ENCODE measurements at places on chromosomes 2 and 18.

DNA sequence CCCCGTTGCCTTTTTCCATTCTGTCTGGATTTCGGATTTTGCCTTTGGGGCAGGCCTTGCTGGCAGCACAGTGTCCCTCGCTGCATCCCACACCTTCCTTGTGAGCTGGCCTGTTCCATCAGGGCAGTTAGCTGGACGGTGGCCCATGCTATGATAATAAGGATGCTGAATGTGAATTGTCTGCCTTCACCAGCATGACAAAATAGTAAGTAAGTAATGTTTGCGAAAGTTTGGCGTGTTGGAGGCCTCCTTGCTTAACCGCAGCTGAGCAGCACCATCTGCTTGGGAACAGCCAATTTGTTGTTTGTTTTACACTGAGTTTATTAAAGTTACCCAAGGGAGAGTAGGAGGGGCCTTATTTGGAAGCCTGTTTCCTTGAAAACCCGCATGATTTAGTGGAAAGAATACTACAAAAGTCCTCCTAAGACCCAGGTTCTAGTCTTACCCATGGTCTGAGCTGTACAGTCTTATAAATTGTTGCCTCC is 469.7 kb upstream of the FANCL start:
- no peak for DNase-seq

GRCh38 chr2:72685638-72686213 is 140.1 kb downstream of the EXOC6B start:
- no peak for DNase-seq

GRCh38 chr2:173834141-173834540 is 131.0 kb downstream of the SP3 start:
- no peak for DNase-seq

- DNase-seq = no peak
Observed at GRCh38 chr2:197879812-197880408, 75.5 kb downstream of the PLCL1 start.

- no peak for DNase-seq
Observed at GRCh38 chr2:169329688-169330554, 32.4 kb downstream of the LRP2 start.

GRCh38 chr2:98822301-98823164 is 91.6 kb upstream of the MGAT4A start:
- no peak for DNase-seq

GRCh38 chr2:99395589-99396130 is 58.5 kb downstream of the EIF5B start:
- DNase-seq = no peak

- peak; percentile 51 for DNase-seq
Observed at GRCh38 chr18:11516751-11517503, 92.5 kb upstream of the SLC35G4 start.

DNA sequence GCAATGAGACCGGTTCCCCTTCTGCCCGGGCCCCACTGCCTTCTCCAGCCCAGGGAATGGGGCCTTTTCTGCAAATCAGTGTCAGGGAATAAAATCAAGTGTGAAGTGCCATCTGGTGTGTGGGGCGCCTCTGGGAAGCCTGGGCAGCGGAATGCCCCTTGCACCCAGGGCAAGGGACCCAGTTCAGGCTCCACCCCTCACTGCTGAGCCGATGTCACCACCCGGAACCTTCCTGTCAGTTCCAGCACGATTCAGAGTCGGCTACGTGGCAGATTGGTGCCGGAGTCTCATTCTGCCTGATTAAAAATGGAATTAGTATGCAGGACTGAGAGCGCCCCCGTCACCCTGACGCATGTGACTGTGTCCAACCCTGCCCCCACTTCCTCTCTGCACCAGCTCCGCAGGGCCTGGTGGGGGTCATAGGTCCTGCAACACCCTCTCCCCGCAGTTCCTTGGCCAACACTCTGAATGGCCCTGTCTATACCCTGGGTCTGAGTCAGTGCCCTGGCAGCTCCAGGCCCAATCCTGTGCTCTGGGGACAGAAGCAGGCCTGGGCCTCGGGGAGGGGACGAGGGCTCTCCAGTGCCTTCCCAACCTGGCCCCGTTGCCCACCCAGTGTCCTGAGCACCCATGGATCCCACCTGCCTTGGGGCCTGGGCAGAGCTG is 8.2 kb upstream of the ALPI start:
- no peak for DNase-seq

DNA sequence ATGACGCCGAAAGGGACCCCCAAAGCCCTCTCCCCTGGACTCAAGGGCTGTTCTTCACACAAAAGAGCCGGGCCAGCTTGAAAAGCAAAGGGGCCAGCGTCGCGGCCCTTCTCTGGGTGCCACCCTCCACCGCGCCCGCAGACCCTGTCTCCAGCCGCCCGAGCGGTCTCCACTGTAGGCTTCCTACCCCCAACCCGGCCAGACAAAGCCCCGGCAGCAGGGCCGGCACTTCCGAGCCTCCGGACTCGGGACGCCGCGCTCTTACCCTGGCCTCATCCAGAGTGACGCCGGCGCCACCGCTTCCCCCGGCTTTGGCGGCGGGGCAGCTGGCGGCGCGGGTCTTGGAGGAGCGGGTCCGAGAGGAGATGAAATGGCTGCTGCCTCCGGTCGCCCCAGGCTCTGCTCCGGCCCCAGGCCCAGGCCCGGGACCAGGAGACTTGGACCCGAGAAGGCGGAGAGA is 603 bp downstream of the ATAD2B start:
- DNase-seq = no peak

- no peak for DNase-seq
Observed at GRCh38 chr2:68386365-68386764, 21.3 kb downstream of the PLEK start.

GRCh38 chr2:89825034-89825433 is 1133.6 kb downstream of the RPIA start:
- no peak for DNase-seq

- DNase-seq = peak; percentile 82
Observed at GRCh38 chr2:60414495-60415138, 138.8 kb downstream of the BCL11A start.

GRCh38 chr18:79195716-79196683 is 126.8 kb downstream of the ATP9B start:
- no peak for DNase-seq

DNA sequence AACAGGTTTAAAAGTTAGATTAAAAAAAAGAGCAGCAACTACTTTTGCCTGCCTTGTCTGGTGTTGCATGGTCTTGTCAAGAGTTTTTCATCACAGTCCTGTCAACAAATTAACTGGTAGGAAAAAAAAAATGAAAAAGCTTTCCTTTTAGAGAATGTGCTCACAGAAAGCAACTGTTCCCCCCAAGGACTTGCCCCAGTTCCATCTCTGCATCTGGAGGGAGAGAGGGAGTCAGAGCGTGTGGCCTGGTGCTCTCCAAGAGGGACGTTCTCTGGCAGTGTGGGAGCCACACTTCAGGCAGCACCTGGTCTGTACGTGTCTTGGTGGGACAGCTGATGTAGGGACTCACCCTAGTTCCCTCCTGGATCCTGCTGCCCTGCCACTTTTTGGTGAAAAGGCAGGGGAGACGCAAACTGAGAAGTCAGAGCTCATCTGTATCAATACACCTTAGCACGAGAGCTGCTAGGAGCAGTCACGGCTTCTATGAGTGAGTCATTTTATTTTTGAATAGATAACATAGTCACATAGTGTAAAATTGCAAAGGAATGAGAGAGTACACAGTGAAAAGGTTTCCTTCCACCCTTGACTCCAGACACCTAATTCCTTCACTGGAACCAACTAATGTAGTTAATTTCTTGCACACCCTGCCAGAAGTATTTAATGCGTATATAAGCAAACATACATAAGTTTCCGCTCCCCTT is 172.5 kb upstream of the MGAT5 start:
- no peak for DNase-seq

- DNase-seq = no peak
Observed at GRCh38 chr2:7907041-7907440, 774.8 kb upstream of the ID2 start.

- peak; percentile 14 for DNase-seq
Observed at GRCh38 chr2:229344151-229344551, 73.1 kb upstream of the PID1 start.

DNA sequence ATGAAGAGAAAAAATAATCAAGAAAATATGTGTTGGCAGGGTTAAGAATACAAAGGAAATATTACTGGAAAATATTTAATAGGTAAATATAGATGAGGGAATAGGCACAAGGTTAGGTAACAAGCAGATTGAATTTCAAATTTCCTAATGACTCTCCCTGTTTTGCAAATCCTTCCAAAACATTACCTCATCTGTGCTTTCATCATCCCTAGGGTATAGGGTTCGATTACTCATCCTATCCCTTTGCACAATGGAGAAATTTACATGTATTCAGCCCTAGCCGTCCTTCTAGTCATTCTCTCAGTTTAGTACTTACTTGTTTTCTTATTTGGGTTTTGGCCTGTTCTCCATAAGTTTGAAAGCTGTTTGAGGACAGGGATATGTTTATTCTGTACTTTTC is 864.6 kb upstream of the FSHR start:
- DNase-seq = peak; percentile 7

DNA sequence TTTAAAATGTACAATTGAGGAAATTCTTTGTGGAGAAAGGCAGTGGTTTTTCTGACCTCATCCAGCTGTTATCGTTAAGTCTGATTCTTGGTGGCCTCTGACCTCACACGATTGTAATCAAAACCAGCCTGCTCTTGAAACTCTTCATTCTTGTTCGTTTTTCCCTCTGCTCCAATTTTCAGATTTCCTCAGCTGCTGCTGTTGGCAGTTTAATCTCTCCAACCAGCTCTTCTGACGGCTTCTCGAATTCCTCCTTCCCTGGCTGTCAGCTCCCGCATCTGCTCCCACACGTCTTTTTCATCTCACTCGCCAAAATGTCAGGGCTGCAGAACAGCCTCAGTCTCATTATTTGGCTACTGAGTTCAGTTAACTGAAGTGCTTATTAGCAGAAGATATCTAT is 136.1 kb downstream of the DCDC2C start:
- no peak for DNase-seq

DNA sequence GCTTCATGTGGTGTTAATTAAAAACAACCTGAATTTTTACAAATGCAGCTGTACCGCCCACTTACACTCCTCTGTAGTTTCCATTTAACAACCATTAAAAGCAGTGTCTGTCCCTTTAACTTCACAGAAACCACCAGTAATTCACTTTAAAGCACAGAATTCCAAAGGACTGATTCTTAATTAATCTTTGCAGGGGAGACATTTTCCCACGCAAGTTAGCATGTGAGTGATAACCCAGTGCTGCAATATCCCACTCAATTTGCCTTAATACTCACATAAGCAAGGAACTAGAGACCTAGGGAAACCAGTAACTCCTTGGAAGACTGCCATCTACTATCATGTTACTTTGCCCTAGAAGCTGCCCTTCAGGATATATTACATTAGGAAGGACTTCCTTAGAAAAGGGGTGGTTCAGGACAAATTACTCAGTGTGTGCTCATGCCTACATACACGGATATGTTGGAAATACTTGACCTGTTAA is 102.3 kb downstream of the OSR1 start:
- peak; percentile 73 for DNase-seq

DNA sequence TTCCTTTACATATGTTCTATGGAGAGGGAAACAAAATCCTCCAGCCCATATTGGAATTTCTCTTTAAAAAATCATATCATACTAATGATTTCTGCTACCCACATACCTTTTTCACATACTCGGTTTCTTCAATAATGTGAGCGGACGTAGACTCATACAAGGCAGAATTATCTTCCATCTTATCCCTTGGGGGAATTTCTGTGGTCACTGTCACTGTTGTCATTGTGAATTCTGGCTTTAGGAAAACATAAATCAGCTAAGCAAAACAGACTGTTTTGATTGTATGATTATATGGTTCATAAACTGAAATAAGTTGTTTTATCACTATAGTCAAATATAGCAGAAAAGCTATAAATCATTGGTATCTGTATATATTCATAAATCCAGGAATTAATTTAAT is 16.7 kb downstream of the CCDC68 start:
- DNase-seq = no peak

- no peak for DNase-seq
Observed at GRCh38 chr2:234324116-234324515, 172.8 kb downstream of the ARL4C start.

GRCh38 chr2:26178746-26179436 is 6.0 kb downstream of the GAREM2 start:
- no peak for DNase-seq

DNA sequence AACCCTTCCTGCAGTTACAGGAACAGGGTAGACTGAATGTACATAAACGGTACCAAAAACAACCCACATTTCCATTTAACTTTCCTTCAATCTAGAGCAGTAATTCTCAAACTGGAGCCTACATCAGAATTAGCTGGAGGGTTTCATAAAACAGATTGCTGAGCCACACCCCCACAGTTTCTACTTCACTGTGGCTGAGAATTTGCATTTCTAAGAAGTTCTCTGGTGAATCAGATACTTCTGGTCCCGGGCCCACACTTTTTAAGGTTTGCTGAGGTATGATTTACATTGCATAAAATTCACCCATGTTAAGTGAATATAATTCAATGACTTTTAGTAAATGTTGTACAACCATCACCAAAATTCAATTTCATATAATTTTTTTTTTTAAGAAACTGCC is 113.7 kb downstream of the SRBD1 start:
- DNase-seq = no peak

- no peak for DNase-seq
Observed at GRCh38 chr2:182667315-182667695, 48.8 kb upstream of the DNAJC10 start.

DNA sequence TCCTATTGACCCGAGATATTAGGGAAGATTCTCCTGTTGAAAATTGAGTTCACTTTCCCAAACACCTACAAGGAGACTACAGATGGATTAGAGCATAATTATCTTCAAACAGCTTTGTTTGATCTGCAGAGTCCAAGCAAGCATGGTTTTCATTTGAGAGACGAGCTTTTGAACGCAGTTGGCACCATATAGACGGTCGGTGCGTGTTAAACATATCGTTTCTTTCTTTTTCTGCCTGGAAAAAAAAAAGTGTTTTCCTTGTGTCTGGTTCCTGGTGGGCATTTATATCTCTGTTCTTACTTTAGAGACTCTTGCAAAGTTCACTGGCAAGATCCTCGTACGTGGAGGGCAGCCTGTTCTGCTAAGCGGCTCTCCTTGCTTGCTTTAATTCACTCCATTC is 248.9 kb downstream of the TMEM182 start:
- DNase-seq = no peak

Data from fibroblast of skin of left quadriceps (primary cell).